ENCODE measurements at places on chromosomes 7 and 10. TPM values are rescaled to one million over a fixed set of nuclear protein-coding genes. Genes with fewer than 3 reads are reported as not detected.

Gene CAMK2G
- total RNA-seq = 23.5 TPM

Gene EBLN1
- total RNA-seq = not detected

Gene CNTNAP2
- 3.6 TPM for total RNA-seq

Gene ERVW-1
- total RNA-seq = not detected

Gene LIPJ
- total RNA-seq = not detected

Gene C10orf53
- total RNA-seq = not detected

Gene SYT15B
- total RNA-seq = 1.5 TPM

Gene RAPGEF5
- total RNA-seq = 1.5 TPM

Gene CFAP43
- 0.18 TPM for total RNA-seq

Gene MICALL2
- total RNA-seq = 31.0 TPM

Gene BMPR1A
- 69.8 TPM for total RNA-seq

Gene WNT16
- 0.42 TPM for total RNA-seq

Gene GPR22
- not detected for total RNA-seq

Gene IFIT1B
- not detected for total RNA-seq

Gene GRB10
- 32.7 TPM for total RNA-seq

Gene ANKRD30A
- total RNA-seq = not detected

Gene PLCE1
- 1.1 TPM for total RNA-seq

Gene MRPL32
- total RNA-seq = 41.9 TPM

Gene KIAA1217
- 7.1 TPM for total RNA-seq

Gene ENTPD7
- 49.6 TPM for total RNA-seq

Gene OPN4
- total RNA-seq = 0.14 TPM

Gene HIP1
- total RNA-seq = 26.9 TPM

Gene PODXL
- total RNA-seq = 3.5 TPM

Gene MAGI2
- 16.0 TPM for total RNA-seq

Gene TSPAN15
- 35.0 TPM for total RNA-seq

Gene GLRX3
- 101 TPM for total RNA-seq

Gene GIMAP5
- not detected for total RNA-seq

Gene NYAP1
- total RNA-seq = 0.83 TPM

Gene SVOPL
- under 0.01 TPM for total RNA-seq

Gene GNG11
- total RNA-seq = 26.1 TPM

Gene VWDE
- 0.30 TPM for total RNA-seq

Gene TMEM178B
- total RNA-seq = 0.18 TPM

Gene ABCC2
- 0.89 TPM for total RNA-seq

Gene PPP1R17
- not detected for total RNA-seq

Gene ASZ1
- total RNA-seq = not detected

Gene MYO1G
- 0.05 TPM for total RNA-seq

Gene VSTM4
- total RNA-seq = 1.6 TPM

All from smooth muscle cell of the umbilical artery (primary cell).